ENCODE measurements at places on chromosomes 6 and 20.

- no peak for DNase-seq
These were observed 128.4 kb upstream of the NOX3 start for GRCh38 chr6:155584006-155584405.

DNA sequence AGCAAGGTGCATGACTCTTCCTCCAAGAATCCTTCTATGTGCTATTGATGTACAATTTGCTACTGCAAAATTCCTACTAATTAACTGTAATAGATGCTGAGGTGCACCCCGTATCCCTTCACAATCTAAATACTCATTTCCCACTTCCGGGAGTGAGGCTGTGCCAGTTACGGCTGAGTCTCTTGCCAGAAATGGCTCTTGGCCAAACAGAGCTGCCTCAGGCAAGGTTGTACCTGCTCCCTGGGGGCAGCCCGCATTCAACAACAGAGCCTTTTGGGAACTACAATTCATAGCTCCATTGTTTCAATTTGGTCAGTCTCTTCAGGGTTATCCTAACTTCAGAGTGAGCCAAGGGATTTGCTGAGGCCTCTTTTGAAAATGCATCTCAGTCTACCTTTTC lies 789.8 kb upstream of the MAP3K7 start:
- no peak for DNase-seq

- no peak for DNase-seq
These were observed 28.4 kb downstream of the SYNDIG1 start for GRCh38 chr20:24497851-24498250.

DNA sequence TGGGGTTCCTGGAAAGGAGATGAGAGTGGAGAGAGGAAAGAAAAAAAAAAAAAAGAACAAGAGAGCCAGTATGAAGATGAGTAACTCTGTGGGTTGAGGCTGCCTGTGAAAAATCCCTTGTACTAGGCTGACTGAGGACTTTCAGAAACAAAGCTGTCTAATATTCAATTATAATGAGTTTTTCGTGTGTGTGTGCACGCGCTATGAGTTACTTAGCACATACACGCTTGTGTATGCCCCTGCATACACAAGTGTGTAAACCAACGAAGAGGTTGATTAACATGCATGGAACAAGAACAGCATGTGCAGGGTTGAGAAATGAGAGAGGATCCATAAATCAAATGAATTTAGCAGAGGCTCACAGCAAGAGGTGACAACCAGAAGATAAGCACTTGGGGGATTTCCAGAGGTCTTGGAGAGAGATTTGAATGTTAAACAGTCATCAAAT lies 4.8 kb upstream of the RBPJL start:
- no peak for DNase-seq

All from posterior vena cava (tissue), 2 donors.